ENCODE measurements at places on chromosomes 7 and 10.
A peak's percentile ranks its signal among the peaks of the same experiment; 100 is the strongest.

DNA sequence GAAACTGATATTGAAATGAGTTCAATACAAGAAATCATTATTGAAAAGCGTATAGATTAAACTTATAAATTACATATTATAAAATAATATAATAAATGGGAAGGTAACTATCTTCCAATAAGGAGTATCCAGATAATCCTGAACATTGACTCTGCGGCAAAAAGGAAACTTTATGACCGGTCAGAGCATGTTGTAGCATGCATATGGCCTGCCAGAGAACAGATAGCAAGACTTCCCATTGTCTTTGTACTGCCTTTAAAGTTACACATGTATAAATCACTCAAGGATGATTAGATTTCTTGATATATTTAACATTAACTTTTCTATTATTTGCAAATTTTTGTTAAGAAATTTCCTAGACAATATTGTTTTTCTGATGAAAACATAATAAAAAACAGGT, 56.2 kb upstream of the ETV1 start:
- DNase-seq, result no peak

DNA sequence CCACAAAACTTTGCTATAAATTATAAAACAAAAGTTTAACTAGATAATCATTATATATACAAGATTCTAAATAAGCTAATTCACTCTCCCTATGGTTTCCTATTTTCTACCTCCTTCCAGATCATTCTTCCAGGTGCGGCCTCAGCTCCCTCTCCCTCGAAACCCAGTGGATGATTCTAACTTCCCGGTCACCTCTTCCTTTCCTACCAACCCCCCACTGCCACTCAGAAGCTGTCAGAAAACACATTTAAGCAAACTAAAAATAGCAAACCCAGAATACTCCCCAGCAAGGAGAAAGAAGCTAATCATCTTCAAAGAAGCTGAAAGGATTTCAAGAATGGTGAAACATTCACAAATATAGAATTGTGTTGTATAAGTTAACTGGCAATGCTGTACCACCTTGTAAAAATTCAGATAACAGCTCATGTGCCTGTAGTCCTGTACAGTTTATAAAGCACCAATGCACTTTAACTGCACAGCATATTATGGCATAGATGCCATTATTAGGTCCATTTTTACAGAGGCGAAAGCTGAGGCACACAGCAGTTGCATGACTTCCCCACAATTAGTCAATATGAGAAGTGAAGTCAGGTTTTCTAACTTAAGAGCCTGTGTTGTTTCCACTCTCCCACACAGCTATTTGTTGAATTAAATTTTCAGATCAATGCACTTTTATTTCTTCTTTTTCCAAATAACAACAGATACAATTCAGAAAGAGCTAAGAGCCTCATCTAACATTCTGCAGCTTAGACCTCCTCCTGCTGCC, 13.7 kb upstream of the DNTT start:
- DNase-seq, result no peak

GRCh38 chr7:50562136-50562535, 3.1 kb downstream of the DDC start:
- DNase-seq, result no peak

- no peak for DNase-seq
Measured at GRCh38 chr7:146290746-146291145, 174.1 kb downstream of the CNTNAP2 start.

DNA sequence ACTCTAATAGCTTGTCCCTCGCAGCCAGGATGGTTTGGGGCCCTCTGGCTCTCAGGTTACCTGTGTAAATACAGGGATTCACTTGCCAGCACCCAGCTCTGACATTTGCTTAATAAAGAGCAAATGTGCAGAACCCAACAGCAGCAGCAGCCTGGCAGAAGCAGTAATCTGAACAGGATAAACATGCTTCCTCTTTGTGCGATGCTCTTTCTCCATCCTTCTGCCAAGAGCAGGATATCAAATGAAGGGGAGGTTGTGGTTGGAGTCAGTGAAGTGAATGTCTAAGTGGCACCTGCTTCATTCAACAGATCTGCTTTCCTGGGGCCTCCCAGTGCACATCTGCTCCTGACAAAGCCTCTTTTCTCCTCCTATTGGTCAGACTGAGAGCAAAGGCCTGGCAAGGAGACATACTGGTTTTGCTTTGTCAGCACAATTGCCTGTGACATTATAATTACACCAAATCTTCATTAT, 130.3 kb downstream of the NRF1 start:
- DNase-seq, result no peak

GRCh38 chr7:157807510-157807909, 470.7 kb downstream of the DNAJB6 start:
- peak; percentile 5 for DNase-seq

DNA sequence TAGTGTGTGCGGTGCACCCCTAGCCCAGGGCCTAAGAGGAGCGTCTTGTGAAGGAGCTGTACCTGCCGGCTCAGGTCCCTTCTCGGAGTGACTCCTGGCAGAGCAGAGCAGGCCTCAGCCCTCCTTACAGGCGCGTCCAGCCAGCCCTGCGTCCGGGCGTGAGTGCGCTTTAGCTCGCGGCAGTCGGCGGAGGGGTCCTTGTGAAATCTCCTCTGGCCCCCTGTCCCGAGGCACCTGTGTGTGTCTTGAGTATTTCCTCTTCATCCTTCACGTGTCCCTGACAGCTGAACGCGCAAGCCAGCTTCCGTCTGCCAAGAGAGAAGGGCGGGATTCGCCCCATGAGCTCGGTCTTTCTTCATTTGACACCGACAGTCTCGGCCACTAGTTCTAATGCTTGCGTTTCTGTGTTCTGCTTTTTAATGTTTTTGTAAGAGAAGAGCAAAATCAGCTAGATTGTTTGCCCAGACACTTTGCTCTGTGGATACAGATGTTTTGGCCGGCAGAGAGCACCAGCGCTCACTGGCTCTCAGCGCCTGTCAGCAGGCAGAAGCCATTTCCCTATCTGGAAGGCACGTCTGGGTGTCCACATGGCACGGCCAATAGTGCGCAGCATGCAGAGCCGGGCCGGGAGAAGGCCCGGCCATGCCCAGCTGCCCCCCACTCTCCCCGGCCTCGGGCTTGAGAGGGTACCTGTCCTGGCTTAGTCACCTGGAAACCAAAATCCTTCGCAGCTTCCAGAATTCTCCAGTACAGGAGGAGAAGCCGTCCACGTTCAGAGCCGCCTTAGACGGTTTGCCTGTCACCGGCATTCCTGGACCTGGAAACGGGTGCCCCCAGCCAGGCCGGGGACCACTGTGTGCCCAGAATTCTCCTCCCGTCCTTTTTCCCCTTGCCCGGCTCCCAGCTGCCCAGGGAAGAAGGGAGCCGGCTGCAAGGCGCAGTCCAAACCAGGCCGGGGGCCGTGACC, 7.0 kb downstream of the GET4 start:
- no peak for DNase-seq

DNA sequence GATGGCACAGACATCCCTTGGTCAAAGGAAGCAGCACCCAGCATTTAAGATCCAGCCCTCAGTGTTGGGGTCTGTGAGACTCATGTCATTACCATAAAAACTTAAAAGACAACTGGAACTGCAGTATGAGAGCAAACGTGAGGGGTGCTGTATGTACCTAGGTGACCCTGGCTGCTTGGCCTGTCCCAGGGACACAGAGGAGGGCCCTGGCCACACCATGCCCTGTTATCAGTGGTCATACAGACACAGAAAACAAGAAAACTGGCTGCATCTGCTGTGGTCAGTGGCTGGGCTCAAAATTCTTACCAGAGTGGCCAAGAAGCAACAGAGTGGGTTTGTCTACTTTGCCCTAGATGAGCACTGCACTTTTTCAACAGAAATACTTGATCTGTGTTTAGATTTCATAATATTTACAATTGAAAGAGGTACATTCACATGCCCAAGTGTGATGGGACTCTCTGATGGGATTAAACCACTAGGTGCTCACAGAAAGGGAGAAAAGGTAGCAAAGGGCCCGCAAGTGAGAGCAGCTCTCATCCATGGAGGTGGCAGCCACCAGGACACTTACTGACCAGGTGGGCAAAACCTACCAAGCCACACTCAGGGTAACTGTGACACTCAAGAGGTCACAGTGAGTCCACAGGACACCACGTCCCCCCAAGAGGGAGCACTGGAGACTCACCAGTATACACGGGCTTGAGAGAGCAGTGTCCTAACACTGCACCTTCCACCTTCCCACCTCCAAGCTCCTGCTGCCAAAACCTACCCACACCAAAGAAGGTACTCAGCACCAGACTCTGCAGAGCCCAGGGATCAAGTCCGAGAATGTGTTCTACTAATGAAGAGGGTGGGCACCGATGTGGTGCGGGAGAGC, 68.1 kb upstream of the CAMK2B start:
- DNase-seq, result no peak

DNA sequence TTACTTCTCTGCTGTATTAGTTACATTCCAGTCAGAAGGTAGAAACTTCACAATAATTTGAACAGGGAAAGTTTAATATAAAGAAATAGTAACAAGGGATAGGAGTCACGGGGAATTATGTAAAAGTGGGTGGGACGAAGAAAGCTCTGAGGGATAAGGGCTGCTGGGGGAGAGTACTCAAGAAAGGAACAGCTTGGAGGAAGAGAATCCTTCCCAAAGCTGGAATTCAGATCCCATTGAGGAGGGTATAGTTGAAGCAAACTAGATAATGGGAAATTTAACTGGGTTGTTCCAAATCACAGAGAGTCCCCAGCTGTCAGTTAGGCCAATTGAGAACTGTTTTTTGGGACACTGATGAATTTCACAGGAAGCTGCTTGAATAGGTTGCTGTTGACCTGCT, 53.2 kb upstream of the MACC1 start:
- no peak for DNase-seq

GRCh38 chr10:3625959-3626751, 158.9 kb downstream of the KLF6 start:
- peak; percentile 57 for DNase-seq

DNA sequence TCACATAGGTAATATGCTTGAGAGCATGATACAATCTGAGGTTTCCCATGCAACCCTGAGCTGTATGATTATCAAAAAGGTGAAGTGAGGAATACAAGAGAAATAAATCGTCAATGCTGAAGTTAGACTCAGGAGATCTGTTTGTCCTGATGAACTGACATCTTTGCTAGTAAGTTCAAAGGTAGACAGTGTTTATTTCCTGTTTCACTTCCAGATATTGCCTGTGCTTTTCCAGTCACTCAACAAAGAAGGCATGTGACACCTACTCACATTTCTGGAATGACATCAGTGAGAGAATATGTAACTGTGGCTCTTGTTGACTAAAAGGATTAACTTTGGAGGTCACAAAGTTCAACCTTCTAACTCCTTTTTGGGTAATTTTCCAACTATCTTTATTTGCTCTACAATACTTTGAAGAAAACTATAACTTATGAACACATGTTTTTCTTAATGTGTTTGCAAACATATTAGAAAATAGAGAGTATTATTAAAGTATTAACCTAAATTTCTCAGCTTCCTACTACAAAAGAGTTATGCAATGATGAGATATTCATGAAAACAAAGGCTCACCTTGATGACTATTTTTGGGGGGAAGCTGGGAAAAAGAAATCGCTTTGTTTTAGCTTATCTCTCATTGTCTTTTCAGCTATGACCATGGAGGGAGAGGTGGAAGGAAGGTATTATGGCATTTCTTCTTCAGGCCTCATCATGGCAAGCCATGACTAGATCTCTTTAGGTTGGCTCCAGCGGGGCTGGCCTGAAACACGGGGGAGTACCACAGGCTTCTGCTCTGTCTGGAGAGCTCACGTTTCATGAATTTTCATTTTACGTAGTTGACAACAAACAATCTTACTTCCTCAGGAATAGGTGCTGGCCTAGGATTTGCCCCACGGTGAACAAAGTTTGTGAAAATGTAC, 214.7 kb upstream of the SLC26A5 start:
- peak; percentile 65 for DNase-seq

DNA sequence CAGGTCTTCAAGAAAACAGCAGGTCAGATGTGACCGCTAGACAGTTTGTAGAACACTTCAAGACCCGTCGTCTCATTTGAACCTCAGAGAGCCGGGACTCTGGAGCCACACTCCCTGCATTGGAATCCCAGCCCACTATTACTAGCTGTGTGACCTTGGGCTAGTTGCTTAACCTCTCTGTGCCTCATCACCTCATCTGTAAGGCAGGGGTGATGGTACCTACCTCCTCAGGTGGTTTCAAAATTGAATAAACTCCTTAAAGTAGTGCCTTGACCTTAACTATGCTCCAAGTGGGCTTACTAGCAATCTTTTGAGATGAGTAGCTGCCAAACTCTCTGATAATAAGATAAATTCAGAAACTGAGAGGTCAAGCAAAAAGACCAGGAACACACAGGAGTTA, 43.8 kb downstream of the OGDH start:
- no peak for DNase-seq

- DNase-seq, result no peak
Measured at GRCh38 chr10:116017405-116017804, 255.6 kb downstream of the GFRA1 start.

- DNase-seq, result no peak
Measured at GRCh38 chr7:95951997-95952795, 179.8 kb downstream of the DYNC1I1 start.
